ENCODE measurements at places on chromosomes 7 and 10.

GRCh38 chr10:672203-672602 is 17.3 kb downstream of the DIP2C start:
- no peak for DNase-seq

- DNase-seq, result no peak
These were observed 31.1 kb downstream of the CELF2 start for GRCh38 chr10:11048707-11049278.

GRCh38 chr7:33885290-33886148 is 19.8 kb upstream of the BMPER start:
- peak; percentile 72 for DNase-seq

DNA sequence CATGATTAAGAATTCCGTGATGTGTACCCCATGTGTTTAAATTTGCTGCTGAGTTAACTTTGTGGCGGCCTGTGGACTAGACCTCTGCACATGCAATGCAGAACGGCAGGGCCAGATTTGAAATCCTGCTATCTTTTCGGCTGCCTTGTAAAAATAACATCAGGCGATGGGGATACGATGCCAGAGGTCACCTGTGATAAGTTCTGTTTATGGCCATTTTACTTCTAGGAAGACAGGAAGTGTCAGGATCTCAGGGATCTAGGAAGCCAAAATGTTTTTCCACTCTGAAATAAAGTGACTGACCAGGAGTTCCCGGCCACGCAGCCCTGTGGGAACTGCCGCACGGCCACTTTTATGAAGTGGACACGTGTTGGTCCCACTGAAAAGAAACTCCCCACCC is 77.5 kb downstream of the EGFR start:
- DNase-seq, result no peak

DNA sequence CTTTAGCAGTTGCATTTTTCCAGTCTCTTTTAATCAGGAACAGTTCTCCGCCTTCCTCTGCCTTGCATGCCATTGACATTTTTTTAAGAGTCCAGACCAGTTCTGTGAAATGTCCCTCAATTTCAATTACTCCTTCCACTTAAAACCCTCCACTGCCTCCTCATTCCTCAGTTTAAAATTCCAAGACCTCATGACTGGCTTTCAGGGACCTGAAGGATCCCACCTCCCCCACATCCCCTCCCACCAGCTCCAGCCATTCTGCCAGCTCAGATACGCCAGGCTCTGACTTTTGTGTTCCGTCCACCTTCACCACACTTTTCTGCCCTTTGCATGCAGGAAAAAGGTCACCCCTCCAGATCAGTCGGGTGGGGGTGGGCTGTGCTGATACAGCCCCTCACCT is 8.7 kb downstream of the TNRC18 start:
- DNase-seq, result peak; percentile 62

GRCh38 chr7:21355406-21355874 is 72.4 kb upstream of the SP4 start:
- DNase-seq, result no peak

GRCh38 chr10:8289186-8289924 is 234.9 kb downstream of the GATA3 start:
- no peak for DNase-seq

DNA sequence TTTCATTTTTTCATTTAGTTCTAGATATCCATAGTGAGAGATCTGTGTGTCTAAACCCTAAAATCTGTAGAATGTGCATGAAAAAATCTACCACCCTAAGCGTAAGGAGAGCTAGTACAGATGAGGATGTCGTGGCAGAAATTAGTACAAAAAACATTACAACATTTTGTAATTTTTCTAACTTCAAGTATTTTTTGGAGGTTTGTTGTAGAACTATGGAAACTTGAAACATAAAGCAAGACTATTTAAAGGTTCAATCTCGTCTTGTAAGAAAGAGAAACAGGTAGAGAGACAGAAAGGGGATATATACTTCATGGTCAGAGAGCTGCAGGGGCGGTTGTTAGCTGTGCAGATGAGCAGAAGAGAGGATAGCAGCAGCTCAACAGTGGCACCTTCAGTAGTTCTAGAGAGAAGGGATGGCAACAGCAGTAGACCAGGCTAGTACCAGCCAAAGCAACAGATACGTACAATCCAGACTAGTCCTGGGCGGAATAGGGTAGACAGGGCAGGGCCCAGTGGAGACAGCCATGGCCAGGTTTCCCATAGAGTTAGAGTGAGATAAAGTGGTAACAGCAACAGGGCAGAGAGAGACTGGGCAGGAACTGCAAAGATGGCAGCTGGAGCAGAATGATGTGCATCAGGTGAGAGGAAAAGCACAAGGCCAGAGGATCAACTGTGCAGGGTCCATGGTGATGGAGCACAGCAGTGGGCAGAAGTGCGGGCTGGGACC is 145.2 kb downstream of the FRMD4A start:
- peak; percentile 84 for DNase-seq

DNA sequence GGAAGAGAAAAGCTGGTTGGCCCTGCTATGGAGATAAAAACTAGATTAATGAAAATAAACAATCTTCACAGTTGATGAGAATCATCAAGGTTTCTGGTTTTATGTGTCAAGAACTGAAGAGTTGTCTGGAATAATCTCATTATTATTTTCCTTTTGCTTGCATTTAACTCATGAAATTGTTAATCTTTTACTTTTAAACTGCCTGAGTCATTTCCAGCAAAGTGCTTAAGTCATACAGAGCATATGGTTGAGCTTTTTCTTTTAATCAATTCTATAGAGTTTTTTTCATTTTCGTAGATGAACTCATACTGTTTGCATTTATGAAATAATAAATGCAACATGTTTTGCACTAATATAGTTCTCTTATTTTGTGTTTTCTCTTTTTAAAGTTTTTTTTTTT is 747.9 kb downstream of the NXPH1 start:
- no peak for DNase-seq

- DNase-seq, result no peak
These were observed 14.5 kb downstream of the GPRIN2 start for GRCh38 chr10:46541735-46542566.

DNA sequence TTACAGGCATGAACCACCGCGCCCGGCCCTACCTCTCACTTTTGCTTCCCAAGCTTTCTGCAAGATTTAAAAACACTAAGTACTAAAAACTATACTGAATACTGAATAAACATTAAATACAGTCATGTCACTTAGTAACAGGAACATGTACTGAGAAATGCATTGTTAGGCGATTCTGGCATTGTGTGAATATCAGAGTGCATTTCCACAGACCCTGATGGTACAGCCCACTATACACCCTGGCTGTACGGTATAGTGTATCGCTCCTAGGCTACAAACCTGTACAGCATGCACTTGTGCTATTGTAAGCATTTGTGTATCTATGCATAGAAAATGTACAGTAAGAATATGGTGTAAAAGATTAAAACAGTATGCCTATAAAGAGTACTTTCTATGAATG is 29.1 kb downstream of the PDIA4 start:
- no peak for DNase-seq

DNA sequence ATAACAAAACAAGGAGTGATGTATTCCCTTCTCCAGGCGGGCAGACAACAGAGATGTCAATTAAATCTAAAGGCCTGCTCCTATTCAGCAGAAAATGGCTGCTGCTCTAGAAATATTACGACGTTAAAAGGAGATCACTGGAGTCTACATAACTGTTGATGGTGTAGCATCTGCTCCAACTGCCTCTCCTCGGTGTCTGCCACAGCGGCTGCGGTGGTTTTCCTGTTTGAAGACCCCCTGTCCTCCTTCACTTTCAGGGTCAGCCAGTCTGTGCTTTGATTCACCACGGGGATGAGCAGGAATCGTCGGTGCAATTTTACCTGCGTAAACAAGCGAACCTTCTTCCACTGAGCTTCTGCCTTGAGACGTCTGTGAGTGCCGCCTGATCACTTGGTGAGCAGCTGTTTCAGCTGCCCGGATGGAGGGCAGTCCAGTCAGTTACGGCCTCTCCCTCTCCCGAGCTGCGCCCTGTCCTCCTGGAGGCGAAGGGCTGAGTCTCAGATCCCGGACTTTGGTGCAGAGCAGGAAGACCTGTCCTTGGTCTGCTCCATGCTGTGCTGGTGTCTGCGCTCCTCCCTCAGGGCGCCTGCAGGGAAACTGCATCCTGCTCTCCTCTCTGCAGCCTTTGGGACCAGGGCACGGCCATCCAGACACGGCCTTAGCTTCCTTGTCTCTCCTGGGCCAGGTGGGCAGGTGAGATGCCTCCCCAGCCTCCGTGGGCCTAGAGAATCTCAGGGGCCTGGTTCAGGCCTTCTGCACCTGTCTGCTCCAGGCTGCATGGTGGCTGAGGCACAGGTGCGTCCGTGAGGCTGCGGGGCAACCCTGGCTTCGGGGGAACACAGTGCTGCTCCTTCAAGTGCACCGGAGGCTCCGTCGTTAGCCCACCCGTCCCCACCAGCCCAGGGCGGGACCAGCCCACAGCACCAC is 326.6 kb downstream of the ADARB2 start:
- DNase-seq, result no peak

DNA sequence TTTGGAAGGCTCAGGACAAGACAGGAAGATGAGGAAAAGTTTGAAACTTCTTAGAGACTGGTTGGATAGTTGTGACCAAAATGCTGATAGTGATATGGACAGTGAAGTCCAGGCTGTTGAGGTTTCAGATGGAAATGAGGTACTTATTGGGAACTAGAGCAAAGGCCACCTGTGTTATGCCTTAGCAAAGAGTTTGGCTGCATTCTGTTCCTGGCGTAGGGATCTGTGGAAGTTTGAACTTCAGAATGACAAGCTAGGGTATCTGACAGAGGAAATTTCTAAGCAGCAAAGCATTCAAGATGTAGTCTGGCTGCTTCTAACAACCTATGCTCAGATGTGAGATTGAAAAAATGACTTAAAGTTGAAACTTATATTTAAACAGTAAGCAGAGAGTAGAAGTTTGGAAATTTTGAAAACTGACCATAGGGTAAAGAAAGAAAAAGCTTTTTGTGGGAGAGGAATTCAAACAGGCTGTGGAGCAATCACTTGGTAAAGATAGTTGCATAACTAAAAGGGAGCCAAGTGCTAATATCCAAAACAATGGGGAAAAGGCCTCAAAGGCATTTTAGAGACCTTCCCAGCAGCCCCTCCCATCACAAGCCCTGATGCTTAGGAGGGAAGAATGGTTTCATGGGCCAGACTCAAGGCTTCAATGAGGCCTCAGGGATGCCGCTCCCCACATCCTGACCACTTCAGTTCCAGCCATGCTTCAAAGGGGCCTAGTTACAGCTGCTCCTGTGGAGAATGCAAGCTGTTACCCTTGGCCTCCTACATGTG is 415.1 kb downstream of the INHBA start:
- no peak for DNase-seq

All from EH (cell line).